ENCODE measurements at places on chromosomes 12 and 14.

DNA sequence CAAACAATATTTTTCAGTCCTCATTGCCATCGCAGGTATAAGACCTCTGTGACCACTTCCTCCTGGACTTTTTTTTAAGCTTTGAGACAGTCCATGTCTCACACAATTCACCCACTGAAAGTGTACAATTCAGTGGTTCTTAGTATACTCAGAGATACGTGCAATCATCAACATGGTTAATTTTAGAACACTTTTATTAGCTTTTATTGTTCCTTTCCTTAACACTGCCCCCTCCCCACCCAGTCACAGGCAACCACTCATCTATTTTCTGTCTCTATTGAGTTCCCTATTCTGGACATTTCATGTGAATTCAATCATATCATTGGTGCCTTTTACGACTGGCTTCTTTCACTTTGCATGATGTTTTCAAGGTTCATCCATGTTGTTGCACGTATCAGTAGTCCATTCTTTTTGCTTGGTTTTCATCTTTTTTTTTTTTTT is 16.2 kb downstream of the NCKAP5L start:
- DNase-seq, result no peak

GRCh38 chr12:46667551-46667950 is 158.2 kb downstream of the SLC38A4 start:
- no peak for DNase-seq

DNA sequence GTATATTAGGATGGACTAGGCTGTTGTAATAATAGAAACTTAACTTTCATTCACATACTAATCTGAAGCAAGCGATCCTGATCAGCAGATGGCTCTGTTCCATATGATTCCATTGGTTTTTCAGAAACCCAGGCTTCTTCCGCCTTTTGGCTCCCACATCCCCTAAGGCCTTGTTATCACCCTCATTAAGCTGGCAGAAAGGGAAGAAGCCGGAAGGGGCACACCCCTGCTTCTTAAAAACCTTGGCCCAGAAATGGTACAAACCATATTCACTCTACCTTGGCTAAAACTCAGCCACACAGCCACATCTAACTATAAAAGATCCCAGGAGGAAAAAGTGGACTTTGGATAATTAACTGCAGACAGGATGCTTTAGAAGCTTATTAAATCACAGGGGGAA is 329.2 kb downstream of the PCNX1 start:
- no peak for DNase-seq

GRCh38 chr14:21233457-21234076 is 35.7 kb downstream of the HNRNPC start:
- no peak for DNase-seq

DNA sequence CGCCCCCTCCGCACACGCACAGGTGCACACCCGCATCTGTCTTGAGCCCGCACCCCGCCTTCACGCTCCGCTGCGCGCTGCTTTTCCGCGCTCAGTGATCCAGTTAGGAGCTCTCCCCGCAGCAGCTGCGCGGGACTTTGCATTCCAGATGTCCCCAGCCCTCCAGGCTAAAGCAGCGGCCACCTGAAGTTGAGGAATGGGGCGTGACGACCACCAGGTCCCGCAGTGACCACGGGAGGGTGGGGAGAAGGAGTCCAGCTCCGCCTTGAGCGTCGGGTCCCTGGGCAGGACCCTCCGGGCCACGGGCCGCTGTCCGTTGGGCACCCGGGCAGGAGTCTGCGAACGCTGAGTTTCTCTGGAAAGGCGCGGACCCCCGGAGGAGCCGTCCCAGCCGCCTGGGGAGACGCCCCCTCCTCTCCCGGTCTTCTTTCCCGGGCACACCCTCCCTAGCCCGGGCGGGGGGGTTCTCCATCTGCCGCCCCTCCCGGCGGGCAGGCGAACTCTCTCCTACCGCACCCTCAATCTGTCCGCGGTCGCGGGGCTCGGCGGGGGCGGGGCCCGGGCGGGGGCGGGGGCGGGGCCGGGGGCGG is 334 bp upstream of the TMEM132C start:
- no peak for DNase-seq

DNA sequence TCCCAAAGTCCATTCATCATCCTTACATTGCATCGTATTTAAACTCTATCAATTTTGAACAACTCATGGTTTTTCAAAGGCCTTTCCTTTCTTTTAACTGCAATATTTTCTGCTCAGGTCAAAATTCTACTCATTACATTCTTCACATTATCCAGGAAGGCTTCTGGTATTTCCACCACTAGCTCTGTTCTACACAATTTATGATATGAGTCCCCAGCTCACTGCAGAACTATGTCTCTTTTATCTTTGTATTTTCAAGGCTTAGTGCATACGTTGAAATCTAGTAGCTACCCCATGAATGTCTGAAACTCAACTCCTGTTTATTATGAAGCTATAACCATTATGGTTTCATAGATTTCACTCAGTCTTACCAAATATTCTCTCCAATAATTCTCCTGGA is 282.9 kb downstream of the DUSP6 start:
- DNase-seq, result no peak

- DNase-seq, result no peak
These were observed 573 bp downstream of the CKB start for GRCh38 chr14:103521951-103522563.

DNA sequence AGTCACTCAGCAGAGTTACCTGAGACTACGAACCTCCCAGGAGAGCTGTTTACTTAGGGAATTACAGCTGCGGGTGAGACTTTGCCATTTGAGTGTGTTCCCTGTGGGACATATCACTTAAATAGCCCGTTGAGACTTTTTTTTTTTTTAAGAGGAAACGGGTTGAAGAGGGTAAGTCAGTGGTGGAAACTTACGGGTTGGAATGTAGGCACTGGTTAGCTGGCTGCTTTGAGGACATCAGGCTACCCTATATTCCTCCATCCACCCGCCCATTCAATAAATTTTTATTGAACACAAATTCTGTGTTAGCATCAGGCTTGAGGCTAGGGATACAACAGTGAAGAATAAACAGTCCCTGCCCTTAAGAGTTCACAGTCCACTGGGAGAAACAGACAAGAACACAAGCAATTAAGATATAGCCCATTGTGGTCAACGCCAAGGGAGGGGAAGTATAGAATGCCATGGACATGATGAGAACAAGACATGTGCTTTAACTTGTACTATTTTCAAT is 88.1 kb upstream of the CPSF6 start:
- no peak for DNase-seq

DNA sequence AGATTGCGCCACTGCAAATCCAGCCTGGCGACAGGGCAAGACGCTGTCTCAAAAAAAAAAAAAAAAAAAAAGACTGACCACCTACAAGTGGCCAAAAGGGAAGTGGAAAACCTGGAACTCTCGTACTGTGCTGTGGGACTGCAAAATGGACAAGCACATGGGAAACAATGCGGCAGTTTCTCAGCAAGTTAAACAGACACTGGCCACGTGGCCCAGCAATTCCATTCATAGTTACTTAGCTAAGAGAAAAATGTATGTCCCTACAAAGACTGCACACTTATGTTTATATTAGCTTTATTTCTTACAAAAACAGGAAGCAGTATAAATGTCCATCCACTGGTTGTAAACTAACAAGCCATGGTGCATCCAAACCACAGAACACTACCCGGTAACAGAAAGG is 5.6 kb downstream of the CHFR start:
- DNase-seq, result no peak

DNA sequence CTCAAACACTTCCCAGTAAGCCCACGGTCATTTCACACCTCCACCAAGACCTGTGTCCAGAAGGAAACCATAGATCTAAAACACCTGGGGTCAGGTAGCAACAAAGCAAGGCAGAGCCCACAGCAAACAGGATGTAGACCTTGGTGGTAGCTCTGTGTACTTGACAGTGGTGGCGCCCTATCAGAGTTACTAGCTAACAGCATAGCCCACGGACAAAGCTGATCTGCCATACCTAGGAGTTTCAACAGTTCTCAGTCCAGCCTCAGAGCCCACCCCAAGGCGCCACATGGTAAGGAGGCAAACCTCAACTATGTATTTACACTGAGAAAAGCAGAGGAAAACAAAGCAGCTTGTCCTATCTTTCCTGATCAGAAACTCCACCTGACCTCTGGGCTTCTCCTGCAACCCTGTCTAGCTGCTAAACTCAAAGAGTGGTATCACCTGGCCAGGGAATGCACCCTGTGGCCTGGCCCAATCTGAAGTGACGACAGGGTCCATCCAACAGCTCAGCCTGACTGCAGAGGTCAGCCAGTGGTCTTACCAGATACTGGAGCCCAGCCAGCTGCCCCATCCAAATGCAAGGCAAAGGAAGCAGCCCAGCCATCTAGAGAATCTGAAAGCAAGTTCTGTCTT is 46.3 kb downstream of the STON2 start:
- no peak for DNase-seq

DNA sequence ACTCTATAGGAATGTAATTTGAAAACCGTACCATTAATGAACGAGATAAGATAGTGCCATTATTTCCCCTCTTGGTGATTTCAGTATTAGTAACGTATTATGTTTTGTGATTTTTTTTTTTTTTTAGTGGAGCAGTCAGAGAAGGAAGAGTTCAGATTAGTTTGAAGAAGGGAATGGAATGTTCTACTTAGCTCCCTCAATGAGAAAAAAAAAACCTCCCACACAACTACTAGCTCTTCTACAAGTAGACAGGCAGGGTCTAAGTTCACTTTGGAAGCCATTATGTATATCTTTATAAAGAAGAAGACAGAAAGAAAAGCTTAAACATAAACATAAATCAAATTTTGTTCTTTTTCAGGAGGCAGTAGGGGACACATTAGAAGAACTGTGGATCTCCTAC is 27.3 kb downstream of the PNMA1 start:
- no peak for DNase-seq

DNA sequence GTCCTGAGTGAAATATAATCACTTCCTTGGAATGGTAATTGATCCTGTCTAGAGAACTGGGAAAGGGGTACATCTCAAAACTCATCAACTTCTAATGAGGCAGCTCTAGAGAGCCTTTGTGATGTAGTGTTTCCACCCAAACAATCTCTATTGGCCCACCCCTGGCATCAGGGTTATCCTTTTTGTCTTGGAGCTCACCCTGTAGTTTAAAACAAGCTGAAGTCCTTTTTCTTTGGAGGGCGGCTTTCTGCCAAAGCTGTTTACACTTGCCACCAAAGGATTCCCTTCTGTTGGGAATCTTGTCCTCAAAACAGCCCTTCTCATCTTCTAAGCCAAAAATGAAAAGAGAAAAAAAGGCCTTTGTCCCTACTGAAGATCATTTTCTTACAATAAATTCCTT is 60.6 kb upstream of the GTF2A1 start:
- no peak for DNase-seq

DNA sequence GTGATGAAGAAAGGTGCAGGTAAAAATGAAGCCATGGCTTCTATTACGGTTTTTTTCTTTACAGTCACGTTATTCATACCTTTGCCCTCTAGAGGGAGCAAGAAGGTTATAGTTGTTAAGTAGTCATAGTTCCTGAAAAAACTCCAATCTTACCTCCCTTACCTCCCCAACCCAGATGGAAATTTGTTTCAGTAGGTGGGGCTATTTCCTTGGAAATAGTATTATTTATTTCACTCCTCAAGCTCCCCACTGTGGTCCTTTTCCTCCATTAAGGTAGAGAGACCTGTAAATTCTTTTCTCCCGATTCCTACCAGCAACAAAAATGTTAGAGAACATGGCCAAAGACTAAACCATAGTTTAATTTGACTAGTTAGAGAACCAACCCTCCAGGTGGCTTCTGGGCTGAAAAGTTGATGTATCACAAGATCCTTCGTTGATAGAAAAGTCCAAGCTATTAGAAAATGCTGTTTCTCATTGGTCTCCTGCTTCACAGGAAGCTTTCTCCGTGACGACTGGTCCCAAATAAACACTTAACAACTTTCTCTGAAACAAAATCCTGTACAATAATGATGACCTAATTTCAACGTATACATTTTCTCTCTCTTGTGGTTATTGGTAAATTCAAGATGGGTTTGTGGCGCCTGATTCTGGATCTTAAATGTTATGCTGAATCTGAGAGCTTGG is 43.5 kb downstream of the TMX1 start:
- DNase-seq, result no peak

DNA sequence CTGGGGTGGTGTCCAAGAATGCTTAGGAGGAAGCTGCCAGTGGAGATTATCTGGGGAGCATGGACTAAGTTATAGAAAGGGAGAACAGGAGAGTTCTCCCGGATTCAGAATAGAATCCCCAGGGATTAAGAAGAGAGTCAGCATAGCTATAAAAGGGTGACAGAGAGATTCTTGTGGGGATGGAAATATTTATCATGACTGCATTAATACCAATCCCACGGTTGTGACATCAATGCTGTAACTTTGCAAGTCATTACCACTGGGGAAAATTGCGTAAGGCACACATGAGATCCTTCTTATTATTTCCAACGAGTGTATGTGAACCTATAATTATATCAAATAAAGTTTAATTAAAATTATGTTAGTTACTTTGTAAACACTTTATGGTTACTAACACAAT is 447.9 kb upstream of the TMEM132C start:
- DNase-seq, result no peak

DNA sequence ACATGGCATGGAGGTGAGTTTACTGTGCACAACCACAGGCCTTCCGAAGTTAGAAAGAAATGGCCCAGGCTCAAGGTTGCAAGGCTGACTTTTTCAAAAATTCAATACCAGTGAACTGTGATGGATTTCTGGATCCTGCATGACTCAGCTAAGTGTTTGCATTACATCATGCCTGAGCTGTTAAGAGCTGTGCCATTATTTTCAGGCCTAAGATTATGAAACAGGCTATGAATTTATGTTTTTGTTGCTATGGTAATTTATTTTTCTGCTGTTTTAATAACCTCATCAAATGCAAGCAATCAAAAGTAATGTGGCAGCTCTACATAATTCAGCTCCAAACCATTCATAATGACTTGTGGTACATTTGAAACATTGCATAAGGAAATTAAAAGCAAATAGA is 457.7 kb upstream of the TMEM132C start:
- DNase-seq, result no peak

All from activated T-cell treated with anti-CD3 and anti-CD28 coated beads, Interleukin-2, amount 50 U/mL, for 48 hours (primary cell).